ENCODE measurements at places on chromosomes 2 and 18.

DNA sequence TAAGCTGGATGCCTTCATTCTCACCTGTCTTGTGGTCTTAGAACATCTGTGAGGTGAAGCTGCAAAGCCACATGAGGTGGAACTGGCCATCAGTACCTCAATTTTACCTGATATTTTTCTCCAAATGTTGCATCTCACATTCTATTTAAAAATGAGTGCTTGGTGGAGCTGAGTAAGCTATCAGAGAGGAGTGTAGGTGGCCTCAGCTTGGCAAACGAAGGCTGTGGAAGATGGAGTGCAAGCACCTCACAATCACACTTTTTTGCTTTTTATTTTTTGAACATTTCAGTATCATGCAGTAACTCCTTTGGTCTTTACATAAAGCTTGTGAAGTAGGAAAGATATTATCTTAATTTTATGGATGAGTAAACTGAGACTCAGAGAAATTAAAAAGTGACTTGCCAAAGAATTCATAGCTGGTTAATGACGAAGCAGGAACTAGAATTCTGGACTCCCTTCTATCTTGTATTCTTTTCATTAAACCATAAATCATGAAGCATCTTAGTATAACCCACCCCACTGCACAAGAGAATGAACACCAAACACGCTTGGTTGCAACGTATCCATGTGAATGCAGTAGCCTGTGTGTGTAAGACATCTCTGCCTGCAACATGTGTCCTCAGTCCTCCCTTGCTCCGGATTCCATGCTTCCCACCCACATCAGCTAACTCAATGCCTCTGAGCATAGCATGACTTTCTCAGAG is 27.2 kb downstream of the C2orf49 start:
- no peak for DNase-seq

DNA sequence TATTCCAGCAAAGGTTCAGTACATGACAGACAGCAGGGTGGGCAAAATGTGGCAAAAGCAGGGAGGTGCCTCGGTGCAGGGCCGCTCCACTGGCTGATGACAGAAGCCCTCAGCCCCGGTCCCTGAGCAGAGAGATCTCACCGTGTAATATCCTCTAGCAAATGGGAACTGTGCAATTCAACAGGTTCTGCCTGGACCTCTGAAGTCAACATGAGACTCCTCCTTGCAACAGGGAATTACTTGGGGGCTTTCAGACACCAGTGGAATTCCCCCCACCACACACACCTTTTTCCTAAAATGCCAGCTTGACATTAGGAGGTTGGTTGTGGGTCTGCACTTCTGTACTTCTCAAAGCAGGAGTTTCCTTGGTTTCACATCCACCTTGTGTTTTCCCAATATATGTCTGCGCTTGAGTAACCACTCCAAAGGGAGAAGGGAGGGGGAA is 50.8 kb downstream of the SPRED2 start:
- no peak for DNase-seq

DNA sequence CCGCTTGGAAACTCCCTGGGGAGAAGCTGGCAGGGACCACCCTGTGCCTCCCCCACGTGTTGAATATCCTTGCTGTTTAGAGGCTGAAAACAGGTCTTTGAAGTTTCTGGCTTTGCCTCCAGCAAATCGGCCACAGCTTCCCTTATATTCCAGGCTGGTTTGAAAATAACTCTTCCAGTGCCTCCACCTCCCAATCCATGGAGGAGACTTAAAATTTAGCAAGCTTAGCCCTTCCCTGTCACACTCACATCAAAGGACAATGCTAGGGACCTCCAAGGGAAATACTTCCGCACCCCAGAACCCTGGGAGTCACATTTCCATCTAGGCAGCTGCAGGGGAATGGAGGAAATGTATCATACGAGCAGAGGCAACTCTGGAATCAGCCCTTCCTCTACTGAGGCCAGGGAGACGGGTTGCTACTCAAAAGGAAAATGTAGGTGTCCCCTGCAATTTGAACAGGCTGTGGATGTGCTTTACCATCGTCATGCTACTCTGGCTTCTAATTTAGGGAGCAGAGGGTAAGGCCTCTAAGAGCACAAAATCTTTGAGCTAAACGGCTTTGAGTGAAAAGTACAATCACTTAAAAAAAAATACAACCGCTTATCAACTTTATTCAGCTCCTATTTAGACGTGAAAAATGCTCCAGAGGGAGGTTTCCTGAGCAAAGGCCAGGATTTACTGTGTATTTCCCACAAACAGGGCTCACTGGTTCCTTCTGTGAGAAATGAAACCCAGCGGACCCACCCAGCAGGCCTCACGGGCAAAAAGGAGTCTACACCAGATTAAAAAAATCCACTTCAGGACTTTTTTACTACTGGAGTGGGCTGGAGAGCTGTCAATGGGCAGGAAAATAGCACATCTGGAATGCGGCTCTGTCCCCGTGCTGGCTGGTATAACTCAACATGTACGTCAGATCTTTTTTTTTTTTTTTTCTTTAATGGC is 49.4 kb upstream of the PKDCC start:
- DNase-seq = no peak

DNA sequence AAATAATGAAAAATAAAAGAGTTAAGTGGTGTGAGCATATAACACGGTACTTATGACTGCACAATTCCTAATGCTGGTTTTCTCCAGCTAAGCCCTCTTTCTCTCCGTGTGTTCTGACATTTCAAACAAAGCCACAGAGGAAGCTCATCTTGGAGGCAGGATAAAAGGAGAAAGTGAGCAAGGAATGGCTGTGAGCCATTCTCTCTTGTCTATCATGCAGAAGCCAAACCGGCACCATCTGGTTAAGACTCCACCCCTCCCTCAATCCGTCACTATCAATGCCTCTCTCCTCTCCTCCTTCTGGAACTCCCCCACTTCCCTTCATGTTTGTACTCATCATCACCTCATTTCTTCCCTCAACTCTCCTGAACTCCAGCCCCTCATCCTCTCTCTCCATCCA is 210.4 kb downstream of the TMEM163 start:
- DNase-seq = no peak

DNA sequence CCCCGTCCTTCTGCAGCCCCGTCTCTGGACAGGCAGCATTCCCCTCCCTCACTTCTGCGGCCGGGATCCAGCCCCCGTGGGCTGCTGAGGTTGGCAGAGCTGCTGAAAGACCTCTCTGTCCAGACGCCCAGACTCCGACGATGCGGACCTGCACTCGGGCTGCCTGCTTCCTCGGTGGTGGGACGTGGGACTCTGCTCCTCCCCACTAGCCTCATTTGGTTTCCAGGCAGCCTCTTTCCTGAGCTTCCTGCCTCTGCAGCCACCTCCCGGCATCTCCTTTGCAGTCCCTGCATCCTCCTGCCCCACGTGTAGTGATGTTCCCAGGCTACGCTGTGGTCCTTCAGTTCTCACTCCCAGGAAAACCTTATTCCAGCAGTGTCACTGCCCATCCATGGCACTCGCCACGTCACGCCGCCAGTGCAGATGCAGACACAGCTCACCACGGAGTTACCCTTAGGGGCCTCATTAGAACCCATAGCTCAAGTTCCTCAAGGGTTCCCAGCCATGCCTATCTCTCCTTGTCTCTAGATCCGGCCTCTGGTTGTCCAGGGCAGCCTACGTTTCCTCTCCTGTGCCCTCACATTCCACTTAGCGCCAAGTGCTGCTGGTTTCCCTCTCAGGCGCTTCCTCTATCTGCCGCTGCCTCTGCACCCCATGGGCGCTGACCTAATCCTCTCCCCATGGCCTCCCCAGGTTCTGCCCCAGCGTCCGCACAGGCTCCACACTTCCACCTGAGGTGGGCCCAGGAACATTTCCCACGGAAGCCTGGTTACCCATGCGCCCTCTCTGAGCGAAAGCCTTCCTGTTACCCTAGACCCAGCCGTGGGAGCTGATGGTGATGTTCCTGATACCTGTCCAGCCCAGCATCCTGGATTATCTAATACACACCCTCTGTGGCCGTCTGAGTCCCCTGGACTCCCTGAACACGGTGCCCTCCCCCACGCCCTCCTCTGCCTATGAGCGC is 318.3 kb upstream of the MYT1L start:
- DNase-seq = no peak

- DNase-seq = no peak
Measured at GRCh38 chr2:220847006-220847405, 725.1 kb downstream of the EPHA4 start.

DNA sequence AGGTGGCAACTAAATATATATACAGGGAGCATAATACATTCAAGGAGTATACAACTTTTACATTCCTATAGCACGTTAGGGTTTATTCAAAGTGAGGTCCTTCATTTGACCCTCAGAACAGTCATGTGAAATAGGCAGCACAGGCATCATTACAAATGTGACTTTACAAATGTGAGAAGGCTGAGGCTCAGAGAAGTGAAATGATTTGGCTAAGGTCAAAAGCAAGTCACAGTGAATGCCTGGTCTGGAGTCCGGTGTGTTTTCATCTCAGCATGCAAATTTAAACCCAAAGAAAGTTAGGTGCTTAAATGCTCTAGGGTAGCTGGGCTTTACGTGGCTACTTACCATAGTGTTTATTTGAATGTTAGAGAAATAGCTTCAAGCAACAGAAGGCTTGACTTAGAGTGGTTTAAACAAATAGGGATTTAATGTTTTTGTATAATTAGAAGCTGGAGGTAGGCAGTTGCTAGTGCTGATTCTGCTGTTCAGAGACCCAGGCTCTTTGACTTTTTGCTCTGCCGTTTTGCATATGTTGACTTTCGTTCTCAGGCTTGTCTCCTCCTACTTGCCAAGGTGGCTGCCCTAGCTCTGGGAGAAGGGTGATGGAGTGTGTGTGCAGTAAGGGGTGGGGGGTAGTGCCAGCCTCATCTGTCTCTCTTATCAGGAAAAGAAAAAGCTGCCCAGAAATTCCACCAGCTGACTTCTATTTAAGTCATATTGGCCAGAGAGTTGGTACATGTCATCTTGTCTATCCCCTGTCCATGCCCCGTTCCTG is 89.2 kb downstream of the PLCL1 start:
- no peak for DNase-seq

- DNase-seq = no peak
Measured at GRCh38 chr18:66124394-66124793, 373.6 kb downstream of the CDH7 start.

DNA sequence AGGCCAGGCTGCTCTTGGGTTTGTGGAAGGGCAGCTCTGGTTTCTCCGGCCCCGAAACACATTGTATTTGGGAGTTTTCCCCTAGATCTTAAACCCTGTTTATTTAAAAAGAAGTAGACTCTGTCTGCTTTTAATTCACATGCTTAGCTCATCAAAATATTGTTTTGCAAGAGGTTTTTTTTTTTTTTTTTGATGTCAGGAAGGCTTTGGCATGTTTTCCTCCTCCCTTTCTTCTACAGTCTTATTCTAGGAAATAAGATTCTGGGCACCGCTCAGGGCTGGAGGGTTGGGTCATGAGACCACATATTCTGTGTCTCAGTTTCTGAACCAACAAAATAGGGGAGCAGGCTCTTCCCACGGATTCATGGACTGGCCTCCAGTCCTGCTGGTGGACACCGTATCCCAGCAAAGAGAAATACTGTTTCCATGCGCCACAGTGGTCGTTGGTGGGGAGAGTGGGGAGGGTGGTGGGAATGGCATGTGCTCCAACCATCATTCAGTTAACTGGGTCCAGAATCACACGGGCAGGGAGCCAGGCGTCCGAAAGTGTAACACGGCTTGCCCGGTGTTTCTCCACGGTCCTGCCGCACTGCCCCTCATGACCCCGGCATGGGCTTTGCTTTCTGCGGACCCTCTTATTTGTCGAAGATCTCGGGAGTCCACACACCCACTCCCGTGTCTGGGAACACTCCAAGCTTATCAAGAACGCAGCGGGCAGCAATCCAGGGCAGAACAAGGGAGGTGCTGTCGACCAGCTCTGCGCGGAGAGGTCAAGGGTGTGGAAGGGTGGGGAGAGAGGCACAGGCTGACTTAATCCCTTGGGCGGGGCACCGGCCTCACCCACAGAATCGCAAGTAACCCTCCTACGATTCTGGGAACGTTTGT is 176.7 kb downstream of the GLI2 start:
- no peak for DNase-seq

DNA sequence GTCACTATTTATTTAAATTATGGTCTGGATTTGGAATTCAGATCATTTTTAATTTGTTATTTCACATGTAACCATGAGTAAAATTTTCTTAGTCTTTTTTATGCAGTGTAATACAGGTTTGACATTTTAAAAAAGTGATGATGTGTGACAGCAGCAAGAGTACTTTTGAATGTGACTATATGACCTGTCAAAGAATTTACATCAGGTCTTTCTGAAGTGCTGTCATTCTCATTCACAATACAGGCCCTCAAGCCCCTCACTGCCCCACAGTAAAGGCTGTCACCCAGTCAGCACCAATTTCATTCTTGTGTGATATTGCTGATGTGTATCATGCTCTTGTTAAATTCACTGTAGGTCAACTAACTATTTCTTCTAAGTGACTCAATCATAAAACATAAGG is 364.2 kb downstream of the NUP35 start:
- DNase-seq = no peak

DNA sequence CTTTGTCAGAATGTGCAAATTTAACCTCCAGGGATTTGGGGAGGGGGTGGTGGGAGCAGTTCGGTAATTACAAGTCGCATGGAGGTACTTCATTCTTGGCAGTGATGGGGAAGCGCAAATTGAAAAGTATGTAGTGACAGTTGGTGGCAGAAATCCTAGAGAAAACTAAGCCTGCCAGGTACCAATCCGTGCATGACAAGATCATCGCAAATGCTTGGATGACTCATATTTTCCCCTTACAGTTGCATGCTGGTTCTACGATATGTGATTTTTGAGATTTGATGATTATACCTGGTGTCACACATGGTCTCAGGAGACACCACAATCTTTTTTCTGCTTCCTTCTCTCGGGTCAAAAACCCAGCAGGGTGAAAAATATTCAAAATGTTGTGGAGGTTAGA is 479.7 kb upstream of the ID2 start:
- DNase-seq = no peak

DNA sequence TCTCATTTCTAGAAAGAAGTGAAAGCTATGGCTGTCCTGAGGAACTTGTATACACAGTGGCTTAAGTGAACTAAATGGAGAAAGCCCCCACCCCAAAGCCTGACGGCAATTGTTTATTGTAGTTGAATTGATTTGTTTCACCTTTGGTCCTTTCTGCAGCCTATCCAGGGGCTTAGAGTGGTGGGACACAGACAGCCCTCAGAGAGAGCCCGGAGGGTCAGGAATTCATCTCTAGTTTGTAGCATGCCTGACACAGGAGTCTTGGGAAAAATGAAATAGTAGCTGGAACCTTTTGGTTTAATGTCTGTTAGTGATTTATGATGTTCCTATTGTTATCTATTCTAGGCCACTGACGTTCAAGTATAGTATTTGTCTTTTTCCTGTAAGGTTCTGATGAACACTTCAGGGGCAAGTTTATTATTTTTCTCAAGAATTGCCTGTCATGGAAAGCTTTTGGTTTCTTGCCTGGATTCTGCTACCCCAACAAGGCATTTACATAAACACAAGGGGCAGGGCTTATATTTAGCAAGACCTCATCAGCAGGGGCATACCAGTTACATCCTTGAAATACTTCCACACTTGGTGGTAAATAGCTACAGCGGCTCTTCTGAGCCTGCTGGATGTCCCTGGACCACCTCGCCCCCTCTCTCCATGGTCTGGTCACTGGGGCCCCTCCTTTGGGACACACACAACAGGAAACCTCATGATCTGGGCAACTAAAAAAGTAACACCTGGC is 44.4 kb downstream of the KCNE4 start:
- no peak for DNase-seq

Data from activated CD4-positive, alpha-beta T cell treated with anti-CD3 and anti-CD28 coated beads for 48 hours (primary cell).